T47D (cell line): ENCODE measurements at places on chromosomes 2 and 18.

DNA sequence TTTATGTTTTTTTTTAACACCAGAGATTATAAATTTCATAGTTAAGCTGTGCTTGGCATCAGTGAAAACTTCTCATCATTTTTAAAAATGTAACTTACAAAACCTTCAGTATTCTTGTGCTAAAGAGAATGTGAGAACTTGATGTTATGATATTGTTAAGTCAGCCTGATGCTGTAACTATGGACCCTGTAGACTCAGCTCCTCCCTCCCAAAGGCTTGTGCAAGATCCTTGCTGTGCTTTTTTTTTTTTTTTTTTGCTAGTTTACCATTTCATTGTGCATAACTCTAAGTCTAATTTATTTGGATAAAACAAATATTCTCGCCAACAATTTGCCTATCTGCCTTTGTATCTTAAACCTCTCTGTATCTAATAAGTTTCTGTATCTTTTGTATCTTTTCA lies 12.9 kb upstream of the TFPI start:
- DNase-seq, result no peak

GRCh38 chr2:105454801-105455485 lies 56.1 kb upstream of the FHL2 start:
- no peak for DNase-seq

GRCh38 chr2:96403481-96403880 lies 67.9 kb downstream of the NCAPH start:
- DNase-seq, result no peak

DNA sequence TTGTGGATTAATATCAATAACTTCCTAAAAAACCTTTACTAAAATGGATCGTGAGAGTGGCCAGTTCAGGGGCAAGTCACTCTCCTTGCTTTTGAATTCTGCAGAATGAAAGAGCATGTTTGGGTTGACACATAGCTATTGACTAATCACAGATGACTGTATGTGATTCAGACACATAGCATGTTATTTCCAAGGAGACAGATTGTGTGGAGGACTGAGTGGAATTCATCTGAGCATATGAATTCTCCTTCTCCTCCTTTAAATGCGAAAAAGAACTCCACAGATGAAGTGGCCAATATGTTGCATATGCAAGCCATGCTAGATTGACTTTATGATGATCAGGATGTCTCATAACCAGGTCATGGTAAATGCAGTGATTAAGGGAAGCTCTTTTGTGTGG lies 249.4 kb upstream of the FAM98A start:
- DNase-seq, result no peak

DNA sequence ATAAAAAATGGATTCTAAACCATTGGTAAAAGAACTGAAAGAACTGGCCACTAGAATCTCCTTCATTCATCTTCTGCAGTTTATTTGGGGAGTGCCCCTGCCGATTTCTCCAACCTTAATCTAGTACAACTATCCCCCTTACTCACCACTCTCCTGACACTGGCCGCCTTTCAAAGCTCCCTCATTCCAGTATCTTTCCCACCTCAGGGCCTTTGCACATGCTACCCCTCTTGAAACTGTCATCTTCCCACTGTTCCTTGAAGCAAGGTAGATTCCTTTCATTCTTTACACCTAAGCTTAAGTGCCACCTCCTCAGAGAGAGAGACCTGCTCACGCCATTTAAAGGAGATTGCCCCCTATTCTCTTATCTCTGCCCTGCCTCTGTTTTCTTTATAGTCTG lies 147.9 kb downstream of the MCFD2 start:
- no peak for DNase-seq

- no peak for DNase-seq
Observed at GRCh38 chr2:85913884-85914881, 25.4 kb upstream of the ST3GAL5 start.

DNA sequence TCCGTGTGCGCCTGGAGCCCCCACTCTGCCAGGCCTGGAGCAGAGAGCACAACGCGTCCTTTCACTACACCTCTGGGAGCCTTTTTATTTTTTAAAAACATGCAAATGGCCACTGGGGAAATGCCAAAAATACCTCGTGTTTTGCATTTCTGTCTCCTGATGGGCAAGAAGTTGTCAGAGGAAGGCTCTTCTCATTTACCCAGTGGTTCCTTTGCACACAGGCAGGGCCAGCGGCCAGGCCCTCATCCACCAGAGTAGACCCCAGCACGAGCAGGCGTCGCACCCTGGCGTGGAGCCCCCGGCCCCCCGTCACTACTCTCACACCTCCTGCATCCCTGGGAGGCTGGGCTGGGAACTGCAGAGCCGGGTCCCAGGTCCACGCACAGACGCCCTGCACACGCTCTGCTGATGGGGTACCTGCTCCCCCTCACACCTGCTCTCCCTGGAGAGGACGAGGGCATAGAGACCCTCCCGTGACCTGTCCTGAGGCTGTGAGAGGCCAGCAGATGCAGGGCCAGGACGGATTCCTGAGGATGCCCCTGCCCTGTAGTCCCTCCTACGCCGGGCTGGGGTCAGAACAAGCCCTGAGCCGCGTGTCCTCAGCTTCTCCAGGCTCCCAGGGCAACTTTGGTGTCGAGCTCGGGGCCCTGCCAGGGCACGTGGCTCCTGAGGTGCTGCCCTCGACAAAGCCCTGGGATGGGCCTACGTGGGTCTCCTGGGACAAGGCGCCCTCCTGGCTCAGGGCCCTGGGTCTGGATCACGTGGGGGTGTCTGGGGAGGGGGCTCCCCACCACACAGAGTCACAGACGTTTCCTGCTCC lies 65.0 kb downstream of the NFATC1 start:
- no peak for DNase-seq

DNA sequence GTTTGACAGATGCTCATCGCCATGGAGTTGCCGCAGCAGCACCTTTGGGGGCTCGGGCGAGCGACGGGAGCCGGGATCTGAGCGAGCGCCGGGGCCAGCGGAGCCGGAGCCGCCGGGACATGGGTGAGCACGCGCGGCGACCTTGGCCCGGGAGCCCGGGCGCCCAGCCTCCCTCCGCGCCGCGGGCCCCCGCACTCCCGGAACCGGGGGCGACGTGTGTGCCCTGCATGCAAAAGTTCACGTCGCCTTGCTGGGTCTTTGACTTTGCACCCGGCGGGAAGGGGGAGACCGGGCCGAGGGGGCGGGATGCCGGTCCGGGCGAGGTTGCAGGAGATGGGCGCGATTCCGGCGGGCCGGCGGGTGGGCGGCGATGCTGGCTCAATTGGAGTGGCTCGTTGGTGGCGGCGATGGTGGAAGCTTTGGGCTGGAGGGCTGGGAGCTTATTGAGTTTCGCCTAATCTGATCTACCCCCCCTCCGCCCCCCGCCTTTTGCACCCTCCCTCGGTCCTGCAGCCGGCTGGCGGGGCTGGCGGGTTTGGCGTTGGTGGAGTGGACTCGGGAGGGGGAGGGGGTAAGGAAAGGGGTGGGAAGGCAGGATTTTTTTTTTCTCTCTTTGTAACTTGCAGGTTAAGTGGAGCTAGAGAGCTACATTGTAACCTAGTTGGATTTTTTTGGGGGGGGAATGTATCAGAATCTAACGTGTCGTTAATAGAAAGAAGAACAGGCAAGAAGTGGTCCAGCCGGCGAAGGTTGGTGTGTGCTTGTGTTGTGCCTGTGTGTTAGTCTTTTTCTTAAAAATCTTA lies at the start of gene SETBP1:
Gene SETBP1 (plus strand): TSS at position 616 of the 803 bp plus-strand sequence. CDS start 20,459 bp downstream, outside the sequence.
- DNase-seq, result peak; percentile 49

- DNase-seq, result no peak
Observed at GRCh38 chr2:109623297-109623696, 9.1 kb downstream of the SOWAHC start.

- DNase-seq, result no peak
Observed at GRCh38 chr2:204027091-204027490, 90.5 kb downstream of the ICOS start.

DNA sequence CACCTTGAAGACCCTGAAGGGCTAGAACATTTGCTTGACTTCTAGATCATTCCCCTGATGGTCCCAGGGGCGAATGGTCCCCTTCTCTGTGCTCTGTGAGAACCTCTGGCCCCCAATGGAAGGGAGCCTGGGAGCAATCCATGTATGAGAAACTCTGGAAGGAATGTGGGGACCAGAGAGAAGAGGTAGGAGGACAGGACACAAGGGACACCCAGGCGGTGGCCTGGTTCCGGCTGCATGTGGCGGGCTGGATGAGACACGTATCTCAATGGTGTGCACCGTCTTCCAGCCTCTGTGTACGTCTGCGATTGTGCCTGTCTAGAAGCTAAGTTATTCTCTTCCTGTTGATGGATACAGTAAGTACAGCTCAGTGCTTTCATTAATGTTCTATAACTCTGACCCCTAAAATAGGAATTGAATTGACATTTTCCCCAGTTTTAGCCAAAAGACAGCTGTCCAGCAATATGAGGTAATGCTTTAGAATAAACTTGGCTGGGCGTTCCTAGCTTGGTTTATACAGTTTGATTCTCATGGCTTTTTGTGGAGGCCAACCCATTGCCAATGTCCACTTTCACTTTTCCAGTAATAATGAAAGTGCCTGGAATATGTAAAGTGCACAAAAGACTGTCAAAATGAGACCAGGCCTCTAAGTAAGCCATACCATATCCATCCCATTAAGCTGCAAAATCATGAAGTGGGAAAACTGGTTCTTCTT lies 30.1 kb upstream of the COPS8 start:
- DNase-seq, result no peak

- DNase-seq, result no peak
Observed at GRCh38 chr18:45384962-45385315, 230.3 kb upstream of the SLC14A2 start.

DNA sequence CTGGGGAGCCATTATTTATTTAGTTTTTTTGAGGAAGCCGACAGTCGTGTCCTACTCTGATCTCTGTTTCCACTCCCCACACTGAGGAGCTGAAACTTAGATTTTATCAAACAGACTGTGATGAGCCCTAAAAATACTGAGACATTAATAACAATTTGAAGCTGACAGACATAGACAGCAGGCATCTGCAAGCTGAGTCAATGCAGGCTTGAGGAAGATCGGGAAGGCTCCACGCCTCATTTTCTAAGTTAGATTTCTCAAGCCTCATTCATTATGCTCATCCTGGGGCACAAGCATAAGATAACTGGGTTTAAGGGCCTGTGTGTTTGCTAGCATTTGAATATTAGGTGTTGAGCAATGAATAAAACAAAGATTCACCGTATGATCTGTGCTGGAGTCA lies 26.3 kb downstream of the EFR3B start:
- DNase-seq, result no peak

DNA sequence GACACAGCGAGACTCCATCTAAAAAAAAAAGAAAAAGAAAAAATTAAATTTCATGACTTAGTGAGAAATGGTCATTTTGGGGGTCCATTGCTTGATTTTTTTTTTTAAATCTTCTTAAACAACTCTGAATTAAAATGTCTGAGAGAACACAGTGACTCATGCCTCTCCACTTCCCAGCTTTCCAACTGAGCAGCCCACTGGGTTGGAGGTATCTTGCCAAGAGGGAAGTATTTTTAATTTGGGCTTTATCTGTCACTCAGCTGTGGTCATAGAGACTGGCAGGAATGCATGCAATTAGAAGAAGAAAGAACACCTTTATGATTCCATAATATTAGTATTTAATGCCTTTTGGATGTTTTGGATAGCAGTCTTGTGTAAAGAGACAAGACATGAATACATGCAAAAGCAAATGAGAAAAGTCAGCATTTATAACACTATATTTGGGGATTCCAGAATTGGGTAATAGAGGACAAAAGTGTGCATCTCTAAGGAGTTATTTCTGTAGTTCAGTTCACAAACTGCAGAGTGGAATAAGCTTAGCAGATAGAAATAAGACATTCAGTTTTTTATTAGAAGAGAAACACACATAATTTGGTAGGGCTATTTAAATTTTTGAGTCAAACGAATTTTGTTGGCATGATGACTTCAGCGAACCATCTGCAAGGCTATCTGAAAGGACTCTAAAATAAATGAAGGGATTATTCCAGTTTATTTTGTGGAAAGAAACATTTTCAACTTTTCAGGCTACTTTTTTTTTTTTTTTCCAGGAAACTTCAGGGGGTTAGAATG lies 254.8 kb downstream of the TGIF1 start:
- DNase-seq, result no peak
